Stimulated activated CD4-positive, alpha-beta T cell treated with anti-CD3 and anti-CD28 coated beads, Interleukin-2, amount 100 ng/mL, for 4 hours (primary cell): ENCODE measurements at places on chromosomes 5 and 9.

DNA sequence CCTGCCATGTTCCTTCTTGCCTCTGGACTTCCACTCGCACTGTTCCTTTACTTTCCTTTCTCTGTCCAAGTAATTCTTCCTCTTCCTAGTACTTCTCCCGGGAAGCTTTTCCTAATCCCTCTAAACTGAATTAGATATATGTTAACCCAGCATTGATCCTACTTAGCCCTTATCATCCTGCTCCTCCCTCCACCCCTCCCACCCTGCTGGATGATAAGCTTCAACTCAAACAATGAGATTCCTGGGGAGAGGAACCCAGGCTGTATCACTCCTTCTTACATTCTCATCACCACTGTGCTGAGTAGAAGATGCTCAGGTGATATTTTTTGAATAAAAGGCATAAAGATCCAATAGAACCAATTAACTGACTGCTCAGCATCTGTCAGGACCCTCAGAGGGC is 45.7 kb downstream of the CDK5RAP2 start:
- DNase-seq = no peak

GRCh38 chr9:128636024-128636390 is 20.6 kb downstream of the DYNC2I2 start:
- DNase-seq = no peak

DNA sequence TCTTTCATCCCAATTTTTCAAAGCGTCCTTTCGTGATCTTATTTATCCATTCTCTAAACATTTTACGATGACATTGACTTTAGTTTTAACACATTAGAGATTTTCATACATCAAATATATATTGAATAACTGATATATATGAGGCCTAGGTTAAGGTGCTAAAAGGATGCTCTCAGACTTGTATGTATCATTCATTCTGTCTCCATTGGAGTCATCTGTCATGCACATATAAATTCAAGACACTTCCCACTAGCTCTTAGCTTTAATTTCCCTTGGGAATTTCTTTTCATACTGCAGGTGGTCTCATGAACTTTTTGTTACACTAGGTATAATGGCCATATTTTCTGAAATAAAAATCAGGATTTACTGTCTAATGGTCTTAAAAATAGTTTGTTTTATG is 635.8 kb upstream of the C9orf72 start:
- no peak for DNase-seq

DNA sequence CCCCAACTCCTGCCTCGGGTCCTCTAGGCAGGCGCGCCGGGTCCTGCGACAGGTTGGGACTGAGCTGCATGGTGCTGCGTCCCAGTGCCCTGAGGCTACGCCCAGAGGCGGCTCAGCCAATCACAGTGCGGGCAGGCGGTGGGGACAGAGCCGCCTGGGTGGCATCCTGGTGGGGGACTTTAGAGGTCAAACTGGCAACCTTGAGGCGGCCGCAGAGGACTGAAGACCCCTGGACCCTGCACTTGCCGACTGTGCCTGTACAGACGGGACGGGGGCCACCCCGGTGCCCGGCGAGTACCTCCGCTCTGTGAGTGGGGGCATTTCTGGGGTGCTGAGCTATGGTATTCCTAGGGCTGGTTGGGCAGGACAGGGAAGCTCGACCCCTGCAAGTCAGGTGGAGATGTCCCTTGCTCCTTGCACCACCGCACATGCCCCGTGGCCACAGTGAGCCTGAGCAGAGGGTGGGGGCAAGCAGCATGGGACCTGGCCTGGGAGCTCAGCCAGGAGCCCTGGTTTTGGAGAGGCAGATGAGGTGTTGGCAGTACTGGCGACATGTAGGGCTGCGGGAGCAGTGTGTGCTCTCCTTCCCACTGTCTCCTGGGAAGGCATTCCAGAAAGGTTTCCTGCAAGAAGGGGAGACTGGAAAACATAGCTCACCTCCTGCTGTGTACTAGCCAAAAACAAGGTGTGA is 45.5 kb downstream of the CTSL start:
- no peak for DNase-seq

GRCh38 chr5:2797160-2797559 is 45.7 kb upstream of the IRX2 start:
- DNase-seq = no peak

- DNase-seq = no peak
These were observed 139.6 kb downstream of the CMYA5 start for GRCh38 chr5:79829260-79829659.

DNA sequence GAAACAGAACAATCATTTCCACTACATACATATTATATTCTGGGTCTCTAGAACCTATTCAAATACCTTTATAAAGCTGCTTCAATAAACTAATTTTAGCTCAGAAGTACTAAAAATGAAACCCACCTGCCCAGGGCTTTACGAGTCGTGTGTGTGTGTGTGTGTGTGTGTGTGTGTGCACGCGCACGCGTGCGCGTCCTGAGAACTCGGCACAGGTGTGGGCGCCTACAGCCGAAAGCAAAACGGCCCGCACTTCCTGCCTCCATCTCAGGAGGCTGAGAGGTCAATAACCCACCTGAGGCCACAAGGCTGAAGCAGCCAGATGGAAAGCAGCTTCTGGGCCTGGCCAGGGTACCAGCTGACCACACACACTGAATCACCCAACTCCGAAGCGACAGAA is 3.0 kb downstream of the CLPTM1L start:
- no peak for DNase-seq

- DNase-seq = no peak
These were observed 86.0 kb downstream of the ZFAND5 start for GRCh38 chr9:72278959-72279358.
